ENCODE measurements at places on chromosomes 16 and 17.

GRCh38 chr17:27511168-27511883 is 55.1 kb downstream of the KSR1 start:
- DNase-seq = no peak

- DNase-seq = no peak
Observed at GRCh38 chr16:71569621-71570020, 7.3 kb downstream of the TAT start.

DNA sequence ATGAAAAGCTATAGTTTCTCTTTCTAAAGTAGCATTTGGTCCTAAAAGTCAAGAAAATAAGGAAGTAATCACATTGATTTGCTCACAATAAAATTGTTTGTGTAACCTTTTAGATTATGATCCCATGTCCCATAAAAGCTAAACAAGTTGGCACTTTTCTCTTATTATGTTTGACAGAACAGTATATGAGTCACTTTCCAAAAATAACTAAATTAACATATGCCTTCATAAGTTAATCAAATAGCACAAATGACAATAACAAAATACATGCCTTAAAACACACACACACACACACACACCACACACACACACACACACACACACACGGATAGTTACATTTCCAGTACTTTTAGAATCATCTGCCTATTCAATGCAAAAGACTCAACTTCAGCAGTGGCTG is 2.8 kb downstream of the MED13 start:
- DNase-seq = no peak

GRCh38 chr16:86833136-86833535 is 254.8 kb downstream of the FOXL1 start:
- DNase-seq = no peak

GRCh38 chr17:57586742-57587141 is 158.4 kb downstream of the CCDC182 start:
- DNase-seq = no peak

GRCh38 chr17:13787636-13788035 is 185.9 kb upstream of the HS3ST3A1 start:
- DNase-seq = no peak
